Stomach (tissue), 19 donors: ENCODE measurements at places on chromosomes 2 and 18. TPM values are rescaled to one million over a fixed set of nuclear protein-coding genes. Genes with fewer than 3 reads are reported as not detected.

GRCh38 chr2:179655627-179656026 is 205.8 kb downstream of the ZNF385B start:
- no peak for DNase-seq
- no peak overlapping the region for H3K4me3 ChIP-seq
- no peak overlapping the region for H3K27ac ChIP-seq
- H3K4me1 ChIP-seq: no peaks in the 10 kb centered on the region

DNA sequence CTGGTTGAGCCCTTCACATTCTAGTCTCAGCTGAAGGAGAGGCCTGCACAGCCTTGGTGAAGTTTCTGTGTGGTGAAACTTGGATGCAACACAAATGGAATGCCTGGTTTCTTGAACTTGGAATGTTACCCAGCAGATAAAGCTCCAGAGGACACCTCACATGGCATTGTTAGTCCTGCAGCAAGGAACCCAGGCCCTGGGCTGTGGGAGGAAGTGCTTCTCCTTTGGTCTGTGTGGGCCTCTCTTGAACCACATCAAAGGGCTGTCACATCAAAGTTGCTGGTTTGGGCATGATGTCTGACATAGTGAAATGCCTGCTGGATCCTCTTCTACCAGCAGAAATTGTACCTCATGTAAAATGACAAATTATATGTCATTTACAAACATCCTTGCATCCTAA is 198.5 kb downstream of the FHOD3 start:
- H3K27ac ChIP-seq: no peak overlapping the region
- no peaks in the 10 kb centered on the region for H3K36me3 ChIP-seq

- no peak for DNase-seq
- H3K27me3 ChIP-seq: no peaks in the 10 kb centered on the region
- H3K36me3 ChIP-seq: no peaks in the 10 kb centered on the region
- H3K4me3 ChIP-seq: no peak overlapping the region
- no peak overlapping the region for H3K27ac ChIP-seq
Measured at GRCh38 chr2:99846462-99847107, 295.8 kb downstream of the AFF3 start.

DNA sequence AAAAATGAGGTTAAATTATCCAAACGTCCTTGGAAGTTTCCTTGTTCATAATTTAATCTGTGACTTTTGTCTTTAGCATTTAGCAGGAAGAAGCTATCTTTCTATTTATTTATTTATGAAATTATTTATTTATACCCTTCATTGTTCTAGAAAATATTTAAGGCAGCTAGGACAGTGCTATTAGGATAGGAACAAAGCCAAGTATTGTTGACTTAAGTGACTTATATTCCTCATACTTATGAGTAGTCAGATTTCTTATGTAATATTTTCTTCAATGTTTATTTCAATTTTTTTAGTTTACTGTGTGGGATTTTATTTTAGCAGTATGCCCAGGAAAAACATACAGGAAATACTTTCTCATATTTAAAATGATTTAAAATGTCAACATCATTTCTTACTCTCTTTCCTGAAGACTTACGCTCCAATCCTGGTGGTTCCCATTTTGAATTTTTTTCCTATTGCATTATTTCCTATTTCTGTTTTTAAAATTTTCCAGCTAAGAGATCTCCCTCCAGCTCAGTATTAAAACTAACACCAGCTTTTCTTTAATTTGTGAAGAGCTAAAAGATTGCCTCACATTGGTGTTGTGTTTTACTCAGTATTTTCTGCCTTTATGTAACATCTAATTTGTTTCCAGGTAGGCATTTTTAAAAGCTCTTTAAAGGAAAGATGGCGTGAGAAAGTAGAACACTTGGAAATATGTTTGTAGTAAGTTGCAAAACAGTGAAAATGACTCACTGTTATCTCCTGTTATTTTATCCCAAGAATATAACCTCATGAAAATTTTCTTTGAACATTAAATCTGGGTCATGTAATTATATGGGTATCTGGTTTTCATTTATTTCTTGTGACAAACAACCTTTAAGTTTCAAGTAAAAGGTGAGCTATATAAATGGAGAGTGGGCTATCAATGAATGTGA is 32.2 kb downstream of the MAPRE2 start:
- H3K36me3 ChIP-seq: peaks cover 19% of the 10 kb centered on the region
- H3K4me1 ChIP-seq: no peaks in the 10 kb centered on the region
- DNase-seq: no peak
- no peak overlapping the region for H3K27ac ChIP-seq
- H3K4me3 ChIP-seq: no peak overlapping the region

DNA sequence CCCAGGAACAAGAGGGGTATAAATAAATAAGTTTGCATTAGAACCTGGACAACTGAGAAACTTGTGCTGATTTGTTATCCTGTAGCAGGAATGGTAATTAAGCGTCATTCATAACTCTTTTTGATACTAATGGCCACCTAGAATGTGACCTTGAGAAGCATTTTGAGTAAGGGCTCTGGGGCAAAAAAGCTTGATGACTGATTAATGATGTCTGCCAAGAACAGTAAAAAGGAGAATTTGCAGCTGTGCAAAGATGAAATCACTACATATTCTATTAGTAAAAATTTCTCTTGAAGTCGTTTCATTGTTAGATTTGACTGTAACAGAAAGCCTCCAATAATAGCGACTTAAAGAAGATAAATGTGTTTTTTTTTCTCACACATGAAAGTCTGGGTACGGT is 157.7 kb downstream of the PRKCE start:
- H3K27ac ChIP-seq: no peak overlapping the region
- no peak overlapping the region for H3K4me3 ChIP-seq
- no peaks in the 10 kb centered on the region for H3K36me3 ChIP-seq
- no peaks in the 10 kb centered on the region for H3K27me3 ChIP-seq

GRCh38 chr2:126656431-126657147 is 631 bp downstream of the GYPC start:
- H3K4me3 ChIP-seq: peak overlapping the region; percentile 60
- H3K36me3 ChIP-seq: peaks cover 4% of the 10 kb centered on the region
- peak overlapping the region; percentile 94 for H3K27ac ChIP-seq
- DNase-seq: peak; percentile 68
- H3K4me1 ChIP-seq: peaks cover 55% of the 10 kb centered on the region
- peaks cover 13% of the 10 kb centered on the region for H3K27me3 ChIP-seq

DNA sequence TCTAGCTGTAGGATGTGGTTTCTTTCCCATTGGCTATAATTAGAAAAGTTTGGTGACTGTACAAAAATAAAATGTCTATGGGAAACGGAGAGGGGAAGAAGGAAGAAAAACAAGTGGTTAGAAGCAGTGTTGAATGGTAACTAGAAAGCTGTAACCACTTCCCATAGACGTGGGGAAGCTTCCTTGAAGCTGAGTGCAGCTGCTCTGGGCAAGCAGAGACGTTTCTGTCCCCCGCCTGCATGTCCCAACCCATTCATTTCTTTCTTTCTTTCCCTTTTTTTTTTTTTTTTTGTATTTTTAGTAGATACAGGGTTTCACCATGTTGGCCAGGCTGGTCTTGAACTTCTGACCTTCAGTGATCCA is 367.8 kb upstream of the HS6ST1 start:
- H3K36me3 ChIP-seq: no peaks in the 10 kb centered on the region
- no peak overlapping the region for H3K4me3 ChIP-seq
- peak; percentile 37 for DNase-seq
- H3K4me1 ChIP-seq: no peaks in the 10 kb centered on the region
- H3K27me3 ChIP-seq: no peaks in the 10 kb centered on the region
- H3K27ac ChIP-seq: no peak overlapping the region

GRCh38 chr2:224751996-224752698 is 36.0 kb upstream of the CCDC195 start:
- H3K36me3 ChIP-seq: no peaks in the 10 kb centered on the region
- no peak overlapping the region for H3K27ac ChIP-seq
- H3K4me3 ChIP-seq: no peak overlapping the region
- no peaks in the 10 kb centered on the region for H3K4me1 ChIP-seq
- no peak for DNase-seq

DNA sequence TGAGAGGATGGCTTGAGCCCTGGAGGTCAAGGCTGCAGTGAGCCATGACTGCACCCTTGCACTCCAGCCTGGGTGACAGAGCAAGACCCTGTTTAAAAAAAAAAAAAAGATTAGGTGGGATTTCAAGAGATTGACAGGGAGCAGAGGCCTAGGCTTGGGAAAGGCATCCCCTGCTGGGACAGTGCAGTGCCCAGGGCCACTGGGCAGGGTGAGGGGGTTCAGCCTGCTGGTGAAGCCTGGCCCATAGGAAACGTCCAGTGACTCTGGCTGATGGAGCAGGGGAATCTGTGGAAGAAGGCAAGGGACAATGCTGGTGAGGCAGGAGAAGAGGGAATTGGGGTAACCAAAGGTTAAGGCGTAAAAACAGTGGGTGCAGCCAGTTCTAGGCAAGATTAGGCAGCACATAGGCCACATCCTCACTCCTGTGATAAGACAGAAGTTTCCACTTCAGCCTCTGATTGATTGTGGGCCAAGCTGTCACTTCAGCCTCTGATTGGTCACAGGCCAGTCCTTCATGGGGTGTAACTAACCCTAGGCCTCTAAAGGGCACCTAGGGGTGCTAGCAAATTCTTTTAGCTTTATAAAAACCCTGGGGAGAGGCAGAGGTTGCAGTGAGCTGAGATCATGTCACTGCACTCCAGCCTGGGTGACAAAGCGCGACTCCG is 128.6 kb downstream of the MSH2 start:
- no peak overlapping the region for H3K27ac ChIP-seq
- no peaks in the 10 kb centered on the region for H3K4me1 ChIP-seq
- no peak for DNase-seq
- H3K36me3 ChIP-seq: no peaks in the 10 kb centered on the region

- no peak overlapping the region for H3K4me3 ChIP-seq
- DNase-seq: no peak
- H3K27me3 ChIP-seq: no peaks in the 10 kb centered on the region
- no peaks in the 10 kb centered on the region for H3K4me1 ChIP-seq
- no peak overlapping the region for H3K27ac ChIP-seq
Measured at GRCh38 chr18:2197946-2198345, 373.4 kb downstream of the METTL4 start.

- peak overlapping the region; percentile 35 for H3K27ac ChIP-seq
- H3K27me3 ChIP-seq: no peaks in the 10 kb centered on the region
- H3K4me3 ChIP-seq: no peak overlapping the region
- peak; percentile 38 for DNase-seq
- H3K36me3 ChIP-seq: no peaks in the 10 kb centered on the region
Measured at GRCh38 chr2:39469807-39470206, 32.7 kb upstream of the MAP4K3 start.

SLC4A3 gene
- not detected for total RNA-seq

TUBA4A gene
- 18.7 TPM for total RNA-seq
